ENCODE measurements at places on chromosomes 6 and 20.
A peak's percentile ranks its signal among the peaks of the same experiment; 100 is the strongest.

DNA sequence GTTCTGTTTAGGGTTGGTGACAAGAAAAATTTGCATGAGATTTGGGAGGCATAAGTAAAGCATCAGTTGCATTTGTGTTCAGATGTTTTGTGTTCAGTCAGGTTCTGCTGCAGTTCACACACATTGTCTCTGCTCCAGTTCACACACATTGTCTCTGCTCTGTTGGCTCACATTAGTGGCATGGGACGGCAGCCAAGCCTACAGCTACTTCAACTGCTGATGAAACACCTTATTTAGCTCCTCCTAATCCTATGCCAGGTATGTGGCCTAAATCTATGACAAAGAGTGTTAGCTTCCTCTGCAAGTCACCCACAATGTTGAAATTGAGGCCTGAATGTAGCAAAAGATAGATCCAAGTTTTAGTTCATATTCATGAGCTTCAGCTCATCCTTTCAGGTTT, 278.1 kb upstream of the SYNCRIP start:
- H3K36me3 ChIP-seq, result no peaks in the 10 kb centered on the region
- no peak overlapping the region for H3K4me3 ChIP-seq

DNA sequence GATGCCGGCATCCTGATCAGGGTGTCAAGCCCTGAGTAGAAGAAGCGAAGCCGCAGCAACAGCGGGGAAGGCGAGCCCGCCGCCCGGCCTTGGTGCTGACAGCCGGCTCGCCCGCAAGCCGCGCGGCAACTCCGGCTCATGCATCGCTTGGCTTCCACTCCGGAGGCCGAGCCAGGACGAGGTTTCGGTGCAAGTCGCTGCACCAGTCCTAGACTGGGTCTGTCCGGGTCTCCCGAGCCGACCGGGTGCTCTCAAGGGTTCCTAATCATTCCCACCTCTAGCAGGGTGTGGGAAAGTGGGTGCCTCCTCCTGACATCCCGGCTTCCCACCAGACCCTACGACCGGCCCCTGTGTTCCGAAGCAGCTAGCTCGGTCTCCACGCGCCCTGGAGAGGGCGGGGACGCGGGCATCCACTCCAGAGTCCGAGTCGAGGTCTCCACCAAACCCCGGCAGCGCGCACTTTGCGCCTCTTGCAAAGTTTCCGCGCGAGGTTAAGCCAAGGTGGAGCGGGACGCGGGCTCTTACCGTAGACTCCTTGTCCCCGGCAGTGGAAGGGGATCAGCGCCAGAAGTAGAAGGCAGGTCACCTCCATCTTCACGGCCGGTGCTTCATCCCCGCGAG, 1.4 kb downstream of the MDGA1 start:
- H3K4me3 ChIP-seq, result peak overlapping the region; percentile 73
- peak overlapping the region; percentile 1 for H3K27ac ChIP-seq
- peak; percentile 60 for DNase-seq
- peaks cover 30% of the 10 kb centered on the region for H3K4me1 ChIP-seq

- DNase-seq, result no peak
- H3K36me3 ChIP-seq, result no peaks in the 10 kb centered on the region
- no peak overlapping the region for H3K4me3 ChIP-seq
- H3K27me3 ChIP-seq, result peaks cover 11% of the 10 kb centered on the region
Measured at GRCh38 chr20:51132279-51132678, 109.4 kb upstream of the KCNG1 start.

- no peak for DNase-seq
- H3K36me3 ChIP-seq, result no peaks in the 10 kb centered on the region
- no peak overlapping the region for H3K27ac ChIP-seq
- peaks cover 15% of the 10 kb centered on the region for H3K4me1 ChIP-seq
- peaks cover 60% of the 10 kb centered on the region for H3K27me3 ChIP-seq
Measured at GRCh38 chr6:107641500-107641941, 151.6 kb downstream of the SOBP start.

- H3K36me3 ChIP-seq, result no peaks in the 10 kb centered on the region
- H3K4me1 ChIP-seq, result no peaks in the 10 kb centered on the region
- peaks cover 10% of the 10 kb centered on the region for H3K27me3 ChIP-seq
Measured at GRCh38 chr6:45877970-45878590, 137.6 kb downstream of the CLIC5 start.

- peaks cover 3% of the 10 kb centered on the region for H3K27me3 ChIP-seq
- H3K4me1 ChIP-seq, result peaks cover 39% of the 10 kb centered on the region
- DNase-seq, result peak; percentile 59
- H3K27ac ChIP-seq, result no peak overlapping the region
Measured at GRCh38 chr6:138590796-138591709, 91.8 kb upstream of the NHSL1 start.

GRCh38 chr6:39785281-39785680, 6.9 kb upstream of the DAAM2 start:
- no peak overlapping the region for H3K4me3 ChIP-seq
- no peaks in the 10 kb centered on the region for H3K4me1 ChIP-seq
- peaks cover 14% of the 10 kb centered on the region for H3K27me3 ChIP-seq
- H3K27ac ChIP-seq, result no peak overlapping the region

DNA sequence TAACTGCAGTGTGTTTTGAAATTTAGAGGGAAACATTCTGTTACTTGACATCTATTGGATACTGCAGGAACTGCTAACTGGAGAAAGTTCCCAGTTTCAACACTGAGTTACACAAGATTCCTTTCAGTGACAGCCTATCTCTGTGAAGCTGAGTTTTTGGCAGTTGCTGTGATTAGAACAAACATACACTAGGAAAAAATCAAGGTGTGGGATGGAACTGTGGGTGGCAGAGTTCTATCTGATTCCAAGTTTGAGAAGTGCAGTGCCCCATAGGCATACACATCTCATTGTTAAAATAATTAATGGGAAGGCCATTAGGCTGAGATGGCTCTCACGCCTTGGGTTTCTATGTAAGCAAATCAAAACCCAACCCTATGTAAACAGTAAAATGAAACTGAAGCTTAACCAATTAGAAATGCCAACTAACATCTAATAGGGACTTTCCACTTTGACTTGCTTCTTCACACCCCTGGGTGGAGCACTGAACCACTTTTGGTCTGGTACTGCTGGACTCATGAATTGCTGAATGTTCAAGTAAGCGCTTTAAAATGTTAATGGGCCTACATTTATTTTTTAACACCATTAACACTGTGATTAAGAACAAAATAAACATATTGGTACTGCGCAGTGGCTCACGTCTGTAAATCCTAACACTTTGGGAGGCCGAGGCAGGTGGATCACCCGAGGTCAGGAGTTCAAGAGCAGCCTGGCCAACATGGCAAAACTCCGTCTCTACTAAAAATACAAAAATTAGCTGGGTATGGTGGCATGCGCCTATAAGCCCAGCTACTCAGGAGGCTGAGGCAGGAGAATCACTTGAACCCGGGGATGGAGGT, 55.2 kb upstream of the TBC1D7 start:
- peak overlapping the region; percentile 51 for H3K27ac ChIP-seq
- peaks cover 5% of the 10 kb centered on the region for H3K36me3 ChIP-seq
- H3K4me1 ChIP-seq, result peaks cover 16% of the 10 kb centered on the region
- no peaks in the 10 kb centered on the region for H3K27me3 ChIP-seq
- DNase-seq, result peak; percentile 55

DNA sequence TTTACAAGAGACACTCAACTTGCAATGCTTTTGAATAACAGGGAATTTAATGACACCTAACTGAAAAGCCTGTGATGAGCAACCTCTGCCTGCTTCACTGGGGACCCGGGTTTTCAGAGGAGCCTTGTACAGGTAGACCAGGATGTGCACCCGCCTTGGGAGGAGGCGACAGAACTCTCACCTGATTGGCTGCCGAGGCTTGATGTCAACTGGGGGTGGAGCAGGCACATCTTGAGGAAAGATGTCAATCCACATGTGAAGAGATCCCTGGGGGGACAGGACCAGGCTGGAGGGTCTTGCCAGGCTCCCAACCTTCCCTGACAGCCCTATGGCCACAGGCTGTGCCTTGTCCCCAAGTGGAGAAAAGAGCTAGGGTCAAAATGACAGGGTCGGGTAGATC, 19.8 kb downstream of the ERGIC3 start:
- no peak overlapping the region for H3K27ac ChIP-seq
- H3K4me1 ChIP-seq, result no peaks in the 10 kb centered on the region

DNA sequence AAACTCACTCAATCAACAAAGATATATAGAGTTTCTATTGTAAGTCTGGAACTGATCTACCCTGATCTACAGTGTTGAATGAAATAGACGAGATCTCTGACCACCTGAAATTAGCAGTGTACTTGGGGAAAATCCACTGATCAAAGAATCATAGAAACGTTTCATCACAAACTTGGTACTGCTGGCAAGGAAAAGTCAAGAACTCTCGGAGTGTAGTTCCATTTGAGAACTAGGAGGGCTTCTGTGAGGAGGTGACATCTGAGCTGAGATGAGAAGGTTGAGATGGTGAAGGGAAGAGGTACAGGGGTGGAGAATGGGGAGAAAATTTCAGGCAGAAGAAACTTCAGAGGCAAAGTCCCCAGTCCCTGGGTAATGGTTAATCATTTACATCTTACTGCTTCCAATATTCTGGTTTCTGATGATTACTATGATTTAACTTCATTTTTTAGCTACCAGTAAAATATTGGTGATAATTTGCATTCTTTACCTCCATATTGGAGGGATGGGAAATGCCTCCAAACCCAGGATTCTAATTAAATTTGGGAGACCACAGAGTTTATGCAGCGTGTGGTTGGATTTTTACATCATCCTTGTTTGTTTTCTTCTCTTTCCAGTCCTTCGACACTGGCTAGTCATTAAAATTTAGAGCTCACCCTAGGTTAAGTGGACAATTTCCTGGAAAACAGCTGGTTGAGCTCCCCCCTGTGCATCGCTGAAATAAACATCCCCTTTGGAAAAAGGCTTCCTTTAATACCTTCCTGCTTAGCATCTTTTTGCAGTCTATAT, 191.9 kb downstream of the BCAS1 start:
- no peak for DNase-seq
- no peak overlapping the region for H3K27ac ChIP-seq
- peaks cover 6% of the 10 kb centered on the region for H3K36me3 ChIP-seq
- no peak overlapping the region for H3K4me3 ChIP-seq
- H3K27me3 ChIP-seq, result no peaks in the 10 kb centered on the region
- H3K4me1 ChIP-seq, result peaks cover 35% of the 10 kb centered on the region

GRCh38 chr20:13685623-13686022, 46.9 kb upstream of the TASP1 start:
- no peak for DNase-seq
- H3K27ac ChIP-seq, result no peak overlapping the region
- H3K4me3 ChIP-seq, result no peak overlapping the region
- H3K36me3 ChIP-seq, result no peaks in the 10 kb centered on the region

DNA sequence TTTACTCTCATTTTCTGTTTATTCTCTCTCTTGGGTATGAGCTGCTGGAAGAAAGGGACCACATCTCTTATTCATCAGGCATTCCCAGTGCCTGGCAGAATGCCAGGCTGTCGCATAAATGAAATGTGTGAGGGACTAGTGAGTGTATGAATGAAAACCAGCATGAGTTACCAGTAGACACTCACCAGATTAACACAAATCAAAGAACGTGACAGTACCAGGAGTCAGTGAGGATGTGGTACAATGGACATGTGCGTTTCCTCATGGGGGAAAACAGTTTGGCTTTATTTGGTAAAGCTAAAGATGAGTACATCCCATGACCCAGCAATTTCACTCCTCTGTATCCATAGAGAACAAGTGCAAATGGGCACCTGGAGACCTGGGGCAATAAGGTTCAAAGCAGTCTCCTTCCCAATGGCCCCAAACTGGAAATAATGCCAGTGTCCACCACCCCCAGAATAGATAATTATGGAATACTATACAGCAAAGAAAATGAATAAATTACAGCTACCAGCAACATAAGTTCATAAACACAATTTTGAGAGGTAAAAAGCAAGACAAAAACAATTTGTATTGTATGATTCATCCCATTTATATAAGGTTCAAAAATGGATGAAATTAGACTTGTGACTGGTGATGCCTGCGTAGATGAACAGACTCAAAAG, 93.3 kb downstream of the CDH22 start:
- no peaks in the 10 kb centered on the region for H3K36me3 ChIP-seq
- no peak overlapping the region for H3K27ac ChIP-seq
- H3K4me3 ChIP-seq, result no peak overlapping the region
- H3K4me1 ChIP-seq, result no peaks in the 10 kb centered on the region
- no peaks in the 10 kb centered on the region for H3K27me3 ChIP-seq

- H3K36me3 ChIP-seq, result no peaks in the 10 kb centered on the region
- H3K4me1 ChIP-seq, result no peaks in the 10 kb centered on the region
- no peaks in the 10 kb centered on the region for H3K27me3 ChIP-seq
Measured at GRCh38 chr6:62976566-62976965, 234.7 kb upstream of the FKBP1C start.

GRCh38 chr6:92341201-92341600, 1078.2 kb downstream of the EPHA7 start:
- no peak overlapping the region for H3K27ac ChIP-seq
- no peaks in the 10 kb centered on the region for H3K36me3 ChIP-seq
- DNase-seq, result no peak
- H3K27me3 ChIP-seq, result no peaks in the 10 kb centered on the region
- no peak overlapping the region for H3K4me3 ChIP-seq

GRCh38 chr6:6915219-6915618, 192.5 kb upstream of the RREB1 start:
- no peak for DNase-seq
- peaks cover 8% of the 10 kb centered on the region for H3K4me1 ChIP-seq
- H3K36me3 ChIP-seq, result no peaks in the 10 kb centered on the region
- peaks cover 29% of the 10 kb centered on the region for H3K27me3 ChIP-seq
- no peak overlapping the region for H3K4me3 ChIP-seq
- no peak overlapping the region for H3K27ac ChIP-seq

DNA sequence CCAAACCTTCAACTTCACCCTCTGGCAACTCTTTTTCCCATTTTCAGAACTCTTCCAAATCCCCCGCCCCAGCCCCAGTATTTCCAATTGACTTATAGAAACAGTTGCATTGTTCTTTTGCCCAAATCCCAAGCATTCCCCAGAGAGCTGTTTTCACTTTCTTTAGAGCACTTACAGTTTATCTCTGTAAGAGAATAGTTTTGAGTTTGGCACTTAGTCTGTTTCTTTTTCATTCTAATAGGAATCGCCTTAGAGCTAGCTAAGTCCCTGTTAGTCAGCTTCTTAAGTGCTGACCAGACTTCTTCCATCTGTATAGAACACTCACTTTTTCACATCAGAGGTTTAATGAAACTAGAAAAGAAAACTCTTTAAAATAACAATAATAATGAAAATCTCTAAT, 374.2 kb upstream of the FLRT3 start:
- no peaks in the 10 kb centered on the region for H3K27me3 ChIP-seq
- DNase-seq, result no peak
- H3K4me3 ChIP-seq, result no peak overlapping the region
- no peaks in the 10 kb centered on the region for H3K4me1 ChIP-seq
- H3K36me3 ChIP-seq, result no peaks in the 10 kb centered on the region

DNA sequence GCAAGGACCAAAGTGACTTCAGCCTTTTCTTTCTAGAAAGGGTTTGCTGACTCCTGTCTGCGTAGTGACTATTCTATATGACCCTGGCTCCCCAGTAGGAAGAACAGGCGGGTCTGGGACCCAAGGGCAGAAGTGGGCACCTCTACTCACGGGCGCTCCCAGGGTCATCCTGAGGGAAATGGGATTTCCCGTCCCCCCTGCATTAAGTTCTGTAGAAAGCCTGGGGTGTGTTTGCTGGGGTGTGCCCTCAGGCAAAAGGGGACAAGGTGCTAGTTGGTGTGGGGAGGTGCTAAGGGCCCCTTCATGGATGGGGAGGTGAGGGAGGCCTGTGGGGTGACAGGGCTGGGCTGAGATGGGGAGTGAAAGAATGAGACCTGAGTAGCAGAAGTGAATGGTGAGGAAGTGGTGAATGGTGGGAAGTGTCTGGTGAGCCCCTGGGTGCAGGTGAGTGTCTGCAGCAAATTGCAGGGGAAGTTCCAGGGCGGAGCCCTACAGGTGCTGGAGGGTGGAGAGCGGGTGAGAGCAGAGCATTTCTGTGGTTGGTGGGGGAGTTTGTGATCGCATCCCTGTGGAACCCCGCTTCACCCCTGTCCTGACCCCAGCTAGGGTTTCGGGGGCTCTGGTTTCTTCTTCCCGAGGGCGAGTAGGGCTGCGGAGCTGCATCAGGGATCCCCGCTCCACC, 21.1 kb downstream of the RAET1L start:
- peak overlapping the region; percentile 81 for H3K4me3 ChIP-seq
- peaks cover 55% of the 10 kb centered on the region for H3K4me1 ChIP-seq
- peak; percentile 85 for DNase-seq
- peaks cover 6% of the 10 kb centered on the region for H3K36me3 ChIP-seq
- peak overlapping the region; percentile 91 for H3K27ac ChIP-seq
